Tongue (tissue), 3 donors: ENCODE measurements at places on chromosomes 5 and 9. TPM values are rescaled to one million over a fixed set of nuclear protein-coding genes. Genes with fewer than 3 reads are reported as not detected.

- DNase-seq = peak; percentile 63
These were observed 757 bp downstream of the NRARP start for GRCh38 chr9:137301081-137301947.

DNA sequence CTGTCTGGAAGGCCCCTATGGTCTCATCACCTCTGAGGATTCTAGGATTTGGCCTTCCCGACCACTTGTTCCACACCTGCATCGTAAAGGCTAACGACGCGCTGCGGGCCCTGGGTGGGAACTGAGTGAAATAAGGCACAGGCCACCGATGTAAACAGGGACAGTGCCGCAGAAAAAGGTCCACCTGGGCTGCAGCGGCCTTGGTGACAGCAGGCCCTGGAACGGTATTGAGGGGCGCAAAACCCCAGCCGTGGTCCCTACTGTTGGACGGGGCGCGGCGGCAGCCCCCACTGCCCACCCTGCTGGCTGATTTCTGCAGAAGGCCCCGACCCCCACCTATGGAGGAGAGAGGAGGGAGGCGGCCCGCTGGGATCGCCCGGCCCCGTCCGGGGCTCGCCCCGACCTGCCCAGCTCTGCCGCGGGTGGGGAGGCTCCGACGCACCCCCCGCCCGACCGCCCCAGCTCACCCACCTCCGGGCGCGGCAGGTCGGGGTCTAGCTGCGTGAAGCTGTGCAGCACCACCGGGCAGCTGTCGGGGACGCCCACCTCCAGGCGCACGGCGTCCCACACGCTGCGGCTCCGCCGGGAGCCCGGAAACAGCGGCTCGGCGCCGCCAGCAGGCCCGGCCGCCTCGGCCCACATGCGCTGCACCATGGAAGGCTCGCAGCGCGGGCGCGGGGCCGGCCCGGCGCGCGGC is 391 bp downstream of the RALGDS start:
- peak; percentile 50 for DNase-seq

- peak; percentile 62 for DNase-seq
These were observed 1.1 kb downstream of the KIF2A start for GRCh38 chr5:62306896-62307689.

DNA sequence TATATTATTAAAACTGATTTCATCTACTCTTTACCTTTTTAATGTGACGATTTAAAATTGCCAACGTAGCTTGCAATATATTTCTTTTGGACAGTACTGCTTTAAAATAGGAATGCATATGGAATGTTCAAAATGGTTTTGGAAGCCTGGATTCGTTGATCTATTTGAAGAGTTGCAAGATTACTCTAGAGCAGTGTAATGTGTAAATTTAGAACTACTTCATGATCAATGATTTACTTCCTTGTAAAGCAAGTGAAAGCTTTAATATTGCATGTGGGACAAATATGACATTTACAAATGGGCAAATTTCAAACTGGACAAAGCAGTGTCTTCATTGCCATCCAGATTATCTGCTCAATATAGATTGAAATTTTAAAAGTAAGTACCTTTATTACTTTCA is 38.3 kb downstream of the PARP8 start:
- no peak for DNase-seq

DNA sequence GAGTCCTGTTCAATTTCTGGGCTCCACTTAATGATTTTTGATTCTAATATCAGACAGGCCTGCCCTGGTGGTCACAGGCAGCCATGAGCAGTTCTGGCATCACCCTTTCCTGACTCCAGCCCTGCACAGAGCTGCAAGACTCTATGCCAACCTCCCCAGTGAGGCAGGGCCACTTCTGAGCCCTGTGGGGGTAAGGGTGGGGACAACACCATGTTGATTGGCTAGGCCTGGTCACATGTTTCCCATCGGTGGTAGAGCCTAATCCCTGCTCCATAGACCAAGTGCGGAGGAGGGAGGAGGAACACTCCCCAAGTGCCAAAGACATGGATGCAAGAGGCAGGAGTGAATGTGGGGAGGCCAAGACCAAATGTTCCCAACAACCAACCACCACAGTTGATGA is 134.6 kb downstream of the PHF2 start:
- DNase-seq = no peak

Gene LRRC19
- not detected for total RNA-seq

- DNase-seq = peak; percentile 83
These were observed 308.5 kb downstream of the RAB3C start for GRCh38 chr5:58891086-58891970.

GRCh38 chr5:103929338-103930013 is 366.9 kb upstream of the NUDT12 start:
- DNase-seq = no peak

GRCh38 chr5:142474431-142475094 is 149.7 kb upstream of the SPRY4 start:
- no peak for DNase-seq

DNA sequence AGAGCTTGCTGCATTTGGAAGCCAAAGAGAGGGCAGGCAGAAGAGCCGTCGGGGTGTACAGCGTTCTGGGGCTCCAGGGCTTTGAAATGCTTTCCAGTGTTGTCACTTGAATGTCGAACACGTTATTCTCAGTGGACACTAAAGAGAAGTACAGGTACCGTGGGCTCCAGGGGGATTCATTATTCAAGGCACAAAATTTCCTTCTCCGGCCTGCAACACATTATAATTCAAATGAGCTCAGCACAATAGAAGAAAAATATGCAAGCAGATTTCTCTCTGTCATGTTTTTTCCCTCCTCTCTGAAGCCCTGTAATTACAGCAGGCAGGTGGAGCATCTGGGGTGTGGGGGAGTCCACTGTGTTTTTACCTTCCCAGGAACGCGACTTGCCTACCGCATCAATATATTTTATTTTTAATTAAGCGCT is 293.1 kb downstream of the ZSWIM6 start:
- DNase-seq = peak; percentile 16

DNA sequence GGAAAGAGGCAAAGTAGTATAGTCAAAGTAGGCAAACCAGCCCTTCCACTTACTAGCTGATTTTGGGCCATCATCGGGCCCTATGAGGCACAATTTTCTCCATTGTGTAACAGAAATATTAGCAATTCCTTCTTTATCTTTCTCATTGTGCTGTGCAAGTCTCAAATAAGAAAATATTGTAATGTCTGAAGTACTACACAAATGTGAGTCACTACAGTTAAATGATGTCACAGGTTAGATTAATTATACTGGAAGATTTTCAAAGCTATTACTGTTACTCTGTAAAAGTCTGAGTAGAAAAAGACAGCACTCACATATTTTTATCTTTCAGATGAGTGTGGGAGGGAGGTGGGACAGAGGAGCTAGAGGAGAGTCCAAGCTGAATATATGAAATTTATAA is 12.4 kb upstream of the TMC1 start:
- DNase-seq = no peak

Gene ZFP2
- 2.9 TPM for total RNA-seq
